ENCODE measurements at places on chromosomes 12 and 14. TPM values are rescaled to one million over a fixed set of nuclear protein-coding genes. Genes with fewer than 3 reads are reported as not detected.

Gene USP44
- total RNA-seq: 0.14 TPM

Gene CLIP1
- total RNA-seq: 85.0 TPM

Gene LRR1
- total RNA-seq: 34.8 TPM

Gene FCF1
- 62.5 TPM for total RNA-seq

Gene PPHLN1
- total RNA-seq: 87.6 TPM

Gene HRK
- 1.3 TPM for total RNA-seq

DNA sequence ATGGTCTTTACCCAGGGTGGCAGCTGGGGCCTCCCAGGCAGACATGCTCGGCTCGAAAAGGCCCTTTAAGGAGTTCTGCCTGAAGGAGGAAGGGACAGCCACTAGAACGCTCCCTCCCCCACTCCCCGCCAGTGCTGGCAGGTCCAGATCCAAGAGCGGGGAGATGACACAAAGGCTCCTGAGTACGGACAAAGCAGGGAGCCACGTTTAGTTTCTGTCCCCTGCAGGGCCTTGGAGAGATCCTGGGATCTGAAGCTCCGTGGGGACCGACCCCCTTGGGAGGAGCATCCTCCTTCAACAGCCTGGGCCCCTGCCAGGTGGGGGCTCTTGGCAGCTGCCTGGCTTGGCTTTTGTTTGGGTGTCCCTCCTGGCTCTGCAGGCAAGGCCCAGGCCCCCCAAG lies 89.7 kb downstream of the ESRRB start:
- no peaks in the 10 kb centered on the region for H3K4me1 ChIP-seq
- no peak overlapping the region for H3K27ac ChIP-seq
- H3K36me3 ChIP-seq: no peaks in the 10 kb centered on the region
- no peak for DNase-seq
- no peak overlapping the region for H3K4me3 ChIP-seq

DNA sequence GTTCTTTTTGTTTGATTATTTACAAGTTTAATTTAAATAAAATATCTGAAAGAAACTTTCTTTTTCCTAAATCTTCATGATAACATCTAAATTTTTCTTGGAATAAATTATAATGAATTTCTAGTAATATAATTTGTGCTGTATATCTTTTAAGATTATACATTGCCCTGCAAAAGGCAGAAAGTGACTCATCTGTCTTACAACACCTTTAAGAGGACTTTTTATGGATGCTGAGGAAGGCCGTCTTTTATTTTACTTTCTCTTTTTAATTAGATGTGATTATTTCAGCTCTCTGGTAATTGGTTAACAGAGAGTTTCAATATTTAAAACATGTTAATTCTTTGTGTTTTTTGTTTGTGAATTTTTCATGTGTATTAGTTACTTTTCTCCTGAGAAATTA lies 598.4 kb downstream of the RPL10L start:
- no peaks in the 10 kb centered on the region for H3K27me3 ChIP-seq
- no peak overlapping the region for H3K4me3 ChIP-seq
- no peak overlapping the region for H3K27ac ChIP-seq
- H3K4me1 ChIP-seq: no peaks in the 10 kb centered on the region
- DNase-seq: no peak

- no peak for DNase-seq
- no peak overlapping the region for H3K4me3 ChIP-seq
- H3K27ac ChIP-seq: no peak overlapping the region
- no peaks in the 10 kb centered on the region for H3K27me3 ChIP-seq
- no peaks in the 10 kb centered on the region for H3K36me3 ChIP-seq
- H3K4me1 ChIP-seq: no peaks in the 10 kb centered on the region
Measured at GRCh38 chr12:115710104-115710564, 567.4 kb downstream of the MED13L start.

- no peak overlapping the region for H3K4me3 ChIP-seq
- peaks cover 20% of the 10 kb centered on the region for H3K4me1 ChIP-seq
- no peaks in the 10 kb centered on the region for H3K36me3 ChIP-seq
- no peak for DNase-seq
- H3K27ac ChIP-seq: peak overlapping the region; percentile 34
Measured at GRCh38 chr12:44574586-44574985, 301.5 kb downstream of the NELL2 start.

DNA sequence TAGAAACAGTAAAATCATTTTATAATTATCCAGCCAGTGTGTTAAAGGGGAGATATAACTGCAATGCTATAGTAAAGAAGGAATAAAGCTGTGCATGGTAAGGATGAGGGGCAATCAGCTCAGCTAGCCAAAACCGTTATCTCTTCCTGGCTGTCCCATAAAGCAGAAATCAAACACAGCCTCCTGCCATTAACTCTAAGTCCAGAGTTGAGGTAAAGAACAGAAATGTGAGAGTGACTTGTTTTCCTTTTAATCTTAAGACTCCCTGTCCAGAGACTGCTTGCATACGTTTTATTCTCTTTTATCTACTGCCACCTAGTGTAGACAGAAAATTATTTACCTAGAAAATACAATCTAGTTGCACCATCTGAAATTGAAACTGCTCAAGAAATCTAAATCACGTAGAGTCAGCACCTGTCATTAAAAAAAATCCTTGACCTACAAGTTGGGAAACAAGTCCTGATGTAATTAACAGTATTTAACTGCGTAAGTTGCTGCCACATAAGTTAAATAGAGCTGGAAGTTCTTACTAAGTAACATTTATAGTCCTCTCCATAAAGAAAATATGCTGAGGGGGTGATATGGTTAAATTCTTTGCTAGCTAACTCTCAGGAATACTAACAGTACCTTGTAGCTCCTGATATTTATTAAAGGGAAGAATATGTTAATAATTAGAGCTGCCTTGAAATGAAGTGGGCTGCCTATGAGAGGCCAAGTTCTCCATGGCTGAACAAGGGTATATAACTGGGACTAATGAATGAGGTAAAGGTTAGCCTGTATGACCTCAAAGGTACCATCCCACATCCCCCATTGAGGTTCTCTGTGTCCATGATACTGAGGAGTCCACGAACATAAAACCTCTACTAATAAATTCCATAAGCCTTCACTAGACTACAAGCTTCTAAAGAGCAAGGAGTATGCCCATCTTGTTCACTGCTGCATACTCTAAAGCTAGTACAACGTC lies 62.7 kb downstream of the GALNT4 start:
- DNase-seq: peak; percentile 43
- no peaks in the 10 kb centered on the region for H3K36me3 ChIP-seq
- no peak overlapping the region for H3K27ac ChIP-seq
- H3K4me3 ChIP-seq: no peak overlapping the region
- H3K4me1 ChIP-seq: no peaks in the 10 kb centered on the region

DNA sequence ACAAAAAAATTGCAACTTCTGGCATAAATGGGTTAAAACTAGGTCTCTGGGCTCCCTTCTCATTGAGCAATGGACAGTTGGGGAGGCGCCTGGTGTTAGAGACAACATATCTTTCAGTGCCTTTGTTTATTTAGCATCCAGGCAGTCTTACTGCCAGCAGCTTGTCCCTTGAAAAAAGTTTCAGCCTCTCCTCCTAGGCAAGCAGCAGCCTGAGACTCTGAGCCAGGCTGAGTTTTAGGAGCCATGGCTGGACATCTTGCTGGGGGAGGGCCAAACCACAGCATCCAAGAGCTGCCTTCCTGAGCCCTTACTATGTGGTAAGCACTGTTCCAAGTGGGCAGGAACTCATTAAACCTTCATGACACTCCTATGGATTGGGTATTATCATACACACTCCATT lies 10.1 kb upstream of the JDP2 start:
- H3K4me3 ChIP-seq: no peak overlapping the region
- H3K4me1 ChIP-seq: peaks cover 36% of the 10 kb centered on the region
- no peak overlapping the region for H3K27ac ChIP-seq
- no peaks in the 10 kb centered on the region for H3K36me3 ChIP-seq

All from Caco-2 (cell line).